GM18507 (cell line): ENCODE measurements at places on chromosomes 6 and 20.

- no peak for DNase-seq
These were observed 101.1 kb downstream of the MAP3K7 start for GRCh38 chr6:90485635-90486277.

- no peak for DNase-seq
These were observed 88.9 kb upstream of the ELOVL5 start for GRCh38 chr6:53437557-53438202.

DNA sequence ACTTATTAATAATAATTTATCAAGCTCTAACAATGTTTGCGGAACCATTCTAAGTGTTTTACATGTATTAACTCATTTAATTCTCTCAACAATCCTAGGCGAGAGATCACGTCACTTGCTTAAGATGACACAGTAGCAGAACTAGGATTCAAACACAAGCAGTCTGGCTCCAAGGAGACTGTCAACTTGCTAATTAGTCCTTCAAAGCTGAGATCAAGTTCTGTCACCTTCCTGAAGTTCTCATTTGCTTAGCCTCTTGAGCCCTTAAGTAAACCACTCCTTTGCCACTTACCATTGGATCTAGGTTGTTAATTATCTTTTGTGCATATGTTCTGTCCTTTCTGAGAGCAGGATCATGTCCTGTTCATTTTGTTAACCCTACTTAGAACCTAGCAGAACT lies 14.1 kb downstream of the FKBP5 start:
- no peak for DNase-seq

DNA sequence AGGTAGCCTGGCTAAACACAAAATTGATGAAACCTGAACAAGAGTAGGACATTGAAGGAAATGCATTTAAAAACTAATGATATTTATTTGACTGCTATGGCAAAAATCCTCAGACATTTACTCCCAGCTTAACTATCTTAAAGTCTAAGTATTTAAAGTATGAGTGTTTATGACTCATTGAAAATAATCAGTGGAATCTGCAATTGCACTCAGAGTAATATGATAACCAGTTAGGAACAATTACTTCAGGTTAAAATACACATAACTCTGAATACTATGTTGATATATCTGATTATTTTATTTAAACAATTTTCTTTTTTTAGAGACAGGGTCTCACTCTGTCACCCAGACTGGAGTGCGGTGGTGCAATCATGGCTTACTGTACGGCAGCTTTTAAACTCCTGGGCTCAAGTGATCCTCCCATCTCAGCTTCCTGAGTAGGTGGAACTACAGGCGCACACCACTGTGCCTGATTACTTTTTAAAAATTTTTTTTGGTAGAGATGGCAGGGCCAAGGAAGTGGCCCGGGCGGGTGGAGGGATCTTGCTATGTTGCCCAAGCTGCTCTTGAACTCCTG lies 43.9 kb downstream of the FILIP1 start:
- no peak for DNase-seq

- DNase-seq, result no peak
These were observed 793.6 kb downstream of the TFAP2A start for GRCh38 chr6:9621276-9621675.

DNA sequence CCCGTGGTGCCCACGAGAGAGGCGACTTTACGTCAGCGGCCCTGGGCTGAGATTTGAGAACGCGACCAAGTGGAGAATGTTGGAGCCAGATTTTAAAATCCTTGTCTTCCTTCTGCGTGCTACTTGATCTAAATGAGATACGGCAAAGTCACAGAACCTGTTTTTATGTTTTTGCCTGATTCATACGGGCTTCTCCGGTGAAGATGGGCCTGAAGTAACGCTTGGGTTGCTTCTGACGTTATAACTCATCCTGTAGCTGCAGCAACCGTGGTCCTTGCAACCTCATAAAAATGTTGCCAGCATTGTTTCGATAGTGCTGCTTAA lies 462 bp upstream of the SLC35B3 start:
- DNase-seq, result no peak

DNA sequence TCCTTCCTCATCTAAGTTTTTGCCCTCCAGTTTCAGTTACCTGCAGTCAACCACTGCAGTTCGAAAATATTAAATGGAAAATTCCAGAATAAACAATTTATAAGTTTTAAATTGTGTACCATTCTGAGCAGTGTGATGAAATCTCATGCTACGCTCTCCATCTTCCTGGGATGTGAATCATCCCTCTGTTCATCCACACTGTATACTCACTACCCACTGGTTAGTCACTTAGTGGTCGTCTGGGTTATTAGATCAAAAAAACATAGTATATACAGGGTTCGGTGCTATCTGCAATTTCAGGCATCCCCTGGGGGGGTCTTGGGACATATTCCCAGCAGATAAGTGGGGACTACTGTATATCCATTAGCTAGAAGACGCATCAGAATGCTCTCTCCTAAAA lies 151.9 kb upstream of the SLC22A16 start:
- DNase-seq, result no peak

- DNase-seq, result no peak
These were observed 181.4 kb downstream of the GMPR start for GRCh38 chr6:16419636-16420336.

- DNase-seq, result no peak
These were observed 84.3 kb downstream of the CARMIL1 start for GRCh38 chr6:25363427-25363826.

DNA sequence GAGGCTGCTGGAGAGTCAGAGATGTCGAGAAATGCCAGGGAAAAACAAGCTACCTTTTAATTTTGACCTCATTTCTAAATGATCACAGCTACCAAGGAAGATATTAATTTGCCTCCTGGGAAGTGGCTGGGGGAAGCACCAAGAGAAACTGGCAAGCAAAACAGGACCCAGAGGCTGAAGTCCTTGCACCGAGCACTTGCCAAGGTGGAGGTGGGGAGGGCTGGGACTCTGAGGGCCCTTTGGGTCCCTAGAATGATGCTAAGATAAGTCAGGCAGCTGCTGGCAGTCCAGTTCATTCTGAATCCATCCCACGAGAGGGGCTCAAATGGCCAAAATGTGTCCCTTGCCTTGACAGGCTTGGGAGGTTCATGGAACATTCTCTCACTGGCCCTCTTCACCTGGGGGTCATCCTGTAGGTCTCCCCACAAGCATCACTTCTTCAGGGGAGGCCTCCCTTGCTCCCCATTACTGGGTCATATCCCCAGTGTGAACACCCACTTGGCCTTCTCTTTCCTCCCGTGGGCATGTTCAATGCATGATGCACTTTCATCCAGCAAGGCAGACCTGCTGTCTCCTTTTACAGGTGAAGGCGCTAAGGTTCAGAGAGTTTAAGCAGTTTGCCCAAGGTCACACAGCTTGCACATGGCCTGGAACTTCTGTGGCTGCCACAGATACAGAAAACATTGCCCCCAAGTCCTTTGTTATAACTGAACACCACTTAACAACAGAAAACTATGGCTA lies 39.1 kb upstream of the BLCAP start:
- no peak for DNase-seq

DNA sequence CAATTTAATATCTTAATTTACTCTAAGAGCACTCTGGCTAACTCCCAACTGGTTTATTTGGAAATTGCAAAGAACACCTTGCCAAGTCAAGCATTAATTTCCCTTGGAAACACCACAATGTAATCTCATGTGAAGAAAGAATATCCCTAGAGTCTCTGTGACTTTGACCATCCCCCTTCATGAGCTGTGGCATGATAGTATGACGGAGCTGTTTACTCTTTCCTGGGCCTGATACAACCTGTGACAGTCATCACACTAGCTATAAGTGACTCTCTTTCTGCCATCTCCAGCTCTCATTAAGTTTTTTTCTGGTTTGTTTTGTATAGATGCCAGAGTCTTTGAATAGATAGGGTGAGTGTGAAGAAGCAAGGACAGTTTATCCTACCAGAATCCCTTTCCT lies 470.3 kb upstream of the JARID2 start:
- no peak for DNase-seq

- DNase-seq, result no peak
These were observed 1.1 kb downstream of the DOP1A start for GRCh38 chr6:83068616-83069015.

- no peak for DNase-seq
These were observed 4.4 kb downstream of the PNRC1 start for GRCh38 chr6:89084954-89085353.

- DNase-seq, result no peak
These were observed 36.0 kb downstream of the ANKS1A start for GRCh38 chr6:34924831-34925625.
